ENCODE measurements at places on chromosomes 2 and 18.
A peak's percentile ranks its signal among the peaks of the same experiment; 100 is the strongest.

- DNase-seq, result no peak
These were observed 330.6 kb downstream of the RND3 start for GRCh38 chr2:150156876-150157275.

DNA sequence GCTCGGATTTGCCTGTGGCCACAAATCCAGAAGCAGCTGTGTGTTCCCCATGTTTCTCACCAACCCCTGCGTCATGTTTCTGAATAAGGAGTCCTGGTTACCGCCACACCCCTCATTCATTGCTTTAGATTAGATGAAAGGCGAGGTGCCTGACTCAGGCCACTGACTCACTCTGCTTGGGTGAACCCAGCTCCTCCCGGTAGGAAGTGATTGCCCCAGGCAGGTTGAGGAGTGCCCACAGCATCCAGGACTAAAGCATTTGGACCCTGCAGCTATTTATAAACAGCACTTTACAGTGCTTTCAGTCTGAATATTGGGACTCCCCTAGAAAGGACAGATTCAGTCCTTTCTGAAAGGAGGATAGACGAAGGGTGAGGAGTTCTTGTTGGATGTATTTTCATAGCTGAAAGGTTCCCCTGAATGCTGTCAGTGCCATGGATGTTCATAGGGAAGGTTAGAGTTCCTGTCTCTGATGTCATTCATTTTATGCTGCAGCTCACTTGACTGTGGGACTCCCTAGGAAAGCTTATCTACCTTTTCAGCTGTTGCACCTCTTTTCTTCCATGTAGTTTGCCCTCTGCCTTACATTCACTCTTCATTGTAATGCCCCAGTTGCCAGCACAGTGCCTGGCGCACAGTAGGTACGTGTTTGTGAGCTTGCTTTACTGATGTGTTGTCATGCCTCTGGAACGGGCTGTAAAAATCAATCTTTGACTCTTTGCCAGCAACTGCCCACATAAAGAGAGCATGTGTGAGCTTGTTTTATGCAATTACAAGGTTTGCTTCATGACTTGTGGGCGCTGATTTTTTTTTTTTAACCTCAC, 14.9 kb downstream of the ITGA6 start:
- peak; percentile 28 for DNase-seq

DNA sequence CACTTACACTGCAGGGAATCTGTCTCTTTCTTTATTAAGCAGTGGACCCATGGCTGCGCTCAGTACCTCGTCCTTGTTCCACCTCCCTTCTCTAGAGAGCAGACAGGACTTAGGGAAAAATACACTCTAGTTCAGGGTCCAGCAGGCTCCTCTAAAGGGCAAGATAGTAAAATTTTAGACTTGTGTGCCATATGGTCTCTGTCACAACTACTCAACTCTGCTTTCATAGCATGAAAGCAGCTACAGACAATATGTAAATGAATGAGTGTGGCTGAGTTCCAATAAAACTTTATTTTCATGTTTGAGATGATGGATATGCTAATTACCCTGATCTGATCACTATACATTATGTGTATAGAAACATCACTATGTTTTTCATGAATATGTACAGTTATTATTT, 163.1 kb downstream of the BABAM2 start:
- DNase-seq, result no peak

DNA sequence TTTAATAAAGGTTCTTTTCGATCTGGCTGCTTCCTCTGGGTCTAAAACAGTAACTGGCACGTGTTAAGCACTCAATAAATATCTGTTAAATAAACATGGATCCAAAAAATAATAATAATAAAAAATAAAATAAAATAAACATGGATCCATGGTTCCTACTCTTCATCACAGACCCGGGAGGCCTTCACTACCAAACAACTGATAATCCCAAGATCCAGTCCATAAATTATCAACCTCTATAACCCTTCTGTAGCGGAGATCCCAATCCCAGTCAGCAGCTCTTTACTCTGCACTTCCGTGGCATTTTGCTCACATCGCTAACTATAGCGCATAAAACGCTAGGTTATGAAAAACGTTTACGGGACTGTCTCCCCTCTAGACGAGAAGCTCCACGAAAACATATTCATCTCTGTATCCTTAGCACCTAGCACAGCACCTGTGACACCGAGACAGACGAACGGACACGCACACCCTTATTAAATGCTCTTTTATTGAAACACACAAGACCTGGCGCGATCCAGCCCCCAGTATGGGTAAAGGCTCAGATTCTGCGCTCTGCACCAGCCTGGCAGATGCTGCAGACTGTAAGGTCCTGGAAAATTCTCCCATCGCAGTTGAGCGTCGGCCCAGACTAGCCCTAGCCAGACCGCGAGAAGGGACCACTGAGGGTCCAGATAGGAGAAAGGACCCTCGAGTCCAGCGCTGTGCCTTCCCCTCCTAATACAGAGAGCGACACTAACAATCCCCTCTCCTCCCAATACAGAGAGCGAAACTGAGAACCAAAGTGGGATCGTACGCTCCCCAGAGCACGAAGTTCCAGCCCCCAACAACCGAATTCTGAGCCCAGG, 770 bp downstream of the NBAS start:
- peak; percentile 25 for DNase-seq

GRCh38 chr2:157466764-157467163, 22.9 kb upstream of the CYTIP start:
- DNase-seq, result no peak

DNA sequence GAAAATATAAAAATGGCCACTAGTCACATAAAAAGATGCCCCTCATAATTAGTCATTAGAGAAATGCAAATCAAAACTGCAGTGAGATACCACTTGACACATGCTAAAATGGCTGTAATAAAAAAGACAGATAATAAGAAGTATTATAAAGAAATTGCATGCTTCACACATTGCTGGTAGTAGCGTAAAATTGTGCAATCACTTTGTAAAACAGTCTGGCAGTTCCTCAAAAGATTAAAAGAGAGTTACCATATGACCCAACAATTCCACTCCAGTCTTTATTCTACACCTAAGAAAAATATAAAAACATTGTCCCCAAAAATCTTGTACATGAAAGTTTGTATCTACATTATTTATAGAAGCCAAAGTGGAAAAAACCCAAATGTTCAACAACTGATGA, 170.6 kb upstream of the FIGN start:
- no peak for DNase-seq

- DNase-seq, result no peak
These were observed 120.0 kb upstream of the PPP1CB start for GRCh38 chr2:28631514-28632206.

GRCh38 chr18:32735781-32736180, 37.0 kb downstream of the KLHL14 start:
- DNase-seq, result peak; percentile 44

DNA sequence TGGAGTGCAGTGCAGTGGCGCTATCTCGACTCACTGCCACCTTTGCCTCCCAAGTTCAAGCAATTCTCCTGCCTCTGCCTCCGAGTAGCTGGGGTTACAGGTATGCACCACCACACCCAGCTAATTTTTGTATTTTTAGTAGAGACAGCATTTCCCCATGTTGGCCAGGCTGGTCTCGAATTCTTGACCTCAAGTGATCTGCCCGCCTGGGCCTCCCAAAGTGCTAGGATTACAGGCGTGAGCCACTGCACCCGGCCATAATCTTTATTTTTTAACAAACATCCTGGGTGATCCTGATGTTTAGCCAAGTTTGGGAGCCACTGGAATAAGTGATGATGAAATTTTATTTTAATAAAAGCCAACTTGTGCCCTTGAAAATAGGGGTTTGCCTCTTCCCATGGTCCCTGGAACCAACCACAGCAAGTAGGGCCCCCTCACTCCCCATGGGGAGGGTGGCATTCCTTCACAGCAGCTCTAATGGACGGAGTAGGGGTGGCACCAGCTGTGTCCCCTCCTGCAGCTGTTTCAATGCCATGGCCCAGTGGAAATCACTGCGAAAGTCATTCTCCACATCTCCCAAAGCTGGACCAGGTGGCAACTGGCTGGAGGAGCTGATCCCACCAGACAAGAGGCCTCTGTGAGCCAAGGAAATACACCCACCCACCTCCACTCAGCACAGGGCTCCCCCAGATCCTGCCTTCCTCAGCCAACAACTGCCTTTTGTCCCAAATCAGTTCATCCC, 194.8 kb downstream of the ZFP36L2 start:
- no peak for DNase-seq

DNA sequence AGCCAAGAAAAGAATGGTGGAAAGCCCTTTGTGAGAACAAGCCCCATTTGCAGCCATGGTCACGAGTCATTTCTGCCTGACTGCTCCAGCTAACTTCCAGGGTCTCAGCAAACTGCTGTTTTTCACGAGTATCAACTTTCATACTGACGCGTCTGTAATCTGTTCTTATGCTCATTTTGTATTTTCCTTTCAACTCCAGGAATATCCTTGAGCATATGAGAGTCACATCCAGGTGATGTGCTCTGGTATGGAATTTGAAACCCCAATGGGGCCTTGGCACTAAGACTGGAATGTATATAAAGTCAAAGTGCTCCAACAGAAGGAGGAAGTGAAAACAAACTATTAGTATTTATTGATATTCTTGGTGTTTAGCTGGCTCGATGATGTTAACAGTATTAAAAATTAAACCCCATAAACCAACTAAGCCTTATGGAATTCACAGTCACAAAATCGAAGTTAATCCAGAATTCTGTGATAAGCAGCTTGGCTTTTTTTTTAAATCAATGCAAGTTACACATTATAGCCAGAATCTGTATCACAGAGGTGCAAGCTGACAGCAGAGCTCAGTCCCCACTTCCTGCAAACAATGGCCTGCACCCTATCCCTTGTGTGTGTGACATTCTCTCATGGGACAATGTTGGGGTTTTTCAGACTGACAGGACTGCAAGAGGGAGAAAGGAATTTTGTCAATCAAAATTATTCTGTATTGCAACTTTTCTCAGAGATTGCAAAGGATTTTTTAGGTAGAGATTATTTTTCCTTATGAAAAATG, 26.1 kb downstream of the SLC14A1 start:
- DNase-seq, result no peak

DNA sequence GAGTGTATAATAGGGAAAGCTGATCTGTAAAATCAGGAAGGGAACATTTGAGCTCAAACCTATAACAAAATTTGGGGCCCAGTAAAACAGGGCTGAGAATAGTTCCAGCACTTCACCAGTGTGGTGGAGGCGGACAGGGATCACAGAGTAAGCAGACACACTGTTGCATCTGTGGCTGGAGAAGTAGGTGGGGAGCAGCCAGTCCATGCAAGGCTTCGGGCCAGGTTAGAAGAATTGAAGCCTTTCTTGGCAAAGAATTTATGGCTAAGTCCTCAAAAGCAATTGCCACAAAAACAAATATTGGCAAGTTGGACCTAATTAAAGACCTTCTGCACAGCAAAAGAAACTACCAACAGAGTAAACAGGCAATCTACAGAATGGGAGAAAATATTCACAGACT, 93.8 kb upstream of the ZBTB14 start:
- DNase-seq, result no peak

DNA sequence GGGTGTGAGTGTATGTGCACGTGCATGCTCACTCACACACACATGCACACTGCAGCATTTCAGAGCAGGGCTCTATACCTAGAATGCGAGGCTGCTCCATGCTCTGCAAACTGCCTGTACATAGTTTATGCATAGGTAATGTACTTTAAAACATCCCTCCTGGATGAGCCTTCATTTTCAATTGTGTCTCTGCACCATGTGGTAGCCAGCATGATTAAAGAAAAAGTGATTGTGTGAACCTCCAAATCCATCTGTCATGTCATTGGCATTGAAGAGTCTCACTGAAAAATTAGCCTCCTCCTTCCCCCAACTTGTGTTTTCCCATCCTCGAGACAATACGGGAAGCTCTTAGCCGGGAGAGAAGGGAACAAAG, 120.9 kb upstream of the SPATS2L start:
- no peak for DNase-seq

DNA sequence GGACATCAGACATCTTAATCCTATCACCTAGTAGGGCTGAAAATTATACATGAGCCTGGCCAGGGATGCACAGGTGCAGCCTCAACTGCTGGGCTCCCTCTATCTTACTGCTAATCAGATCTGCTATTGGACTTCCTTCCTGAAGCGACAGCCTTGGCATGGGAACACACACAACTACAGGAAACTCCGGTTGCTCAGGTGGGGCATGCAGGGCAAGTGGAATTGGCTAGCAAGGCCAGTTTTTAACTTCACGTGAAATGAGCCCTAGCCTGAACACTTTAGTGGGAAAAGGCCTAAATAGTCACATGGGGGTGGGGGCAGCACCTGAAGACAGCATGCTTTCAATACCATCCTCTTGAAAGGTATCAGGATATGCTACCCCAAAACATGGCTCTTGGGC, 147.9 kb upstream of the NCKAP5 start:
- DNase-seq, result no peak

DNA sequence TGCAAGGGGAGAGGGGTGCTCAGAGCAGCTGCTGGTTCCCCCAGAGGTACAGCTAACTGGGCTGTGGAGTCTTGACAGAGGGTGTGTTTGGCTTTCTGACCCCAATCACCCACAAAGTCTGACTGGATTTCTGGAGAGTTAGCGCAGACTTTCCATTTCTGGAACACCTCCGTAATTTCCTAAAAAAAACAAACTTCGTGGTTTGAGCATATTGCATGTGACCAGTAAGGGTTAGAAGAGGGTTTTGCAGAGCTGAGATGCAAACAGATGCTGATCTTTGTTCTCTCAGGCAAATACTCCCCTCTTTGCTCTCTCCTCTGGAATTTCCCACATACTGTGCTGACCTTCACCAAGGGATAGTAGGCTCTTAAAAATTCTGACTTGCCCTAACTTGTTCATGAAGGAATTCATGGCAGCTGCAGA, 44.5 kb upstream of the TMEM247 start:
- DNase-seq, result no peak

- DNase-seq, result no peak
These were observed 117.8 kb downstream of the PID1 start for GRCh38 chr2:229153267-229153666.

DNA sequence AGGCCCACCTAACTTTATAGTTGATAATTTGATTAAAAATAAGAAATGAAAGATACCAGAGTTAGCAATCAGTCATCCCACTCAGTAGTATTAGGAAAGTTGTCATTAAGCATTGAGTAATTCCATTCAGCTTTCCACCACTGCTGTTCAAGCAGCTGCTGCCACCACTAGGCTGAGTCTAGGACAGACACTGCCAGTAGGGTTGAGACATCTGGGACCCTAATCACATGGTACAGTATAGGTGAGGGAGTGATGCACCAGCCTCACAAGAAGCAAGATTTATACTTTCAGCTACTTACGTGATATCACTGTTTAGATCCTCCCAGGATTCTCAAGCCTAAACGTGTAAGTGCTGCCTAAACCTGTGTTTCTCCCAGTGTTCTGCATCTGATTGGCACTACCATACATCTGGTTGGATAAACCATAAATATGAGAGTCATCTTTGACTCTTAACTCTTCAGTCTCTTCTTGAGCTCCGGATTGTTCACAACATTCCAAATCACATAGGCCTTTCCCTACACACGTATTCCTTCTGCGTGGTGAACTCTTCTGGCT, 3.2 kb downstream of the UBXN4 start:
- DNase-seq, result no peak

- DNase-seq, result peak; percentile 58
These were observed 512.9 kb upstream of the ACVR2A start for GRCh38 chr2:147331790-147332419.

DNA sequence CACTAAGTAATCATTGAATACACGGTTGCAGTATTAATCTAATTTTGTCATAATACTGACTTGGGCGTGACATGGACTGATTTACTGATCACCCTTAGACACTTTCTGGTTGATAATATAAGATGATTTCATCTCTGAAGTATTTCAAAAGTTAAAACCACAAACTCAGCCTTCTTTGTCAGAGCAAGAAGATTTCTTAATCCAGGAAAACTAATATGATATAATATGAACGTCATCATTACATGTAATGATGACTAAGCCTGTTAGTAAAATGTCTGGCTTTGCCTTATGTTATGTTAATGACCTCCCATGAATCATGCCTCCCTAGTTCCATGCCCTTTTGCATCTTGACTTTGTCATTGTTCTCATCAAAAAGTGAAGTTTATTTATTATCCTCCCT, 1325.0 kb upstream of the CDH2 start:
- DNase-seq, result no peak

Measured in COR-L47 (cell line).